NCI-H82 (cell line): ENCODE measurements at places on chromosomes 5 and 9.

- DNase-seq, result no peak
Measured at GRCh38 chr5:72194846-72195245, 87.6 kb downstream of the MAP1B start.

DNA sequence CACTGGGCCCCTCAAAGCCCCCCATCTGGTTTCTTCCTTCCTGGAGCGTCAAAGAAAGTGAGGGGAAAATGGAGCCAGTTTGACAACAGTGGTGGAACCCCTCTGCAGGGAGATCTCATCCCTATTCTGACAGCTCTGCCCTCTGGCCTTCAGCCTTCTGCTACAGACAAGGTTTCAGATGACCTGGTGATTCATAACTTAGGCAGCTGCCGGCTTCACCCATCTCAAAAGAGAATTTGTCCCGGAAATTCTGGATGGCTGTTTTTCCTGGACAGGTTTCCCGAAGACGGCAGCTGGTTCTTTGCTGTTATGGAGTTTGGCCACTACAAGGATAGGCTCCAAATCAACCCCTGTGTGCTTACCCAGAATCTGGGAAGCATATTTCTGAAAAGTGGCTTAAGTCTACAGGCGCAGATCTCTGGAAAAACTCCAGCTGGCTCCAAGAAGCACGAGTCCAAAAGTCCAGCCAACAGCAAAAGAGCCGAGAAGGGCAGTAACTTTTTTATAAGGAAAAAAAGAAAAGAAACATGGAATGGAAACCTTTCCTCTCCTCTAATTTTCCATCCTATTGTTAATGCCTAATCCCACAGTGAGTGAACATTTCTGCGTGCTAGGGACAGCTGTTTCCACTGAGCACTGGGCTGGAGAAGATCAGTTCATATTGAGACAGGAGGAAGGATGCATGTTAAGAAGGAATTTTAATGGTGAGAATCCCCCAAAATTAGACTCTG is 54.5 kb downstream of the ZNF366 start:
- no peak for DNase-seq

- no peak for DNase-seq
Measured at GRCh38 chr9:79912318-79913070, 340.7 kb downstream of the TLE4 start.

DNA sequence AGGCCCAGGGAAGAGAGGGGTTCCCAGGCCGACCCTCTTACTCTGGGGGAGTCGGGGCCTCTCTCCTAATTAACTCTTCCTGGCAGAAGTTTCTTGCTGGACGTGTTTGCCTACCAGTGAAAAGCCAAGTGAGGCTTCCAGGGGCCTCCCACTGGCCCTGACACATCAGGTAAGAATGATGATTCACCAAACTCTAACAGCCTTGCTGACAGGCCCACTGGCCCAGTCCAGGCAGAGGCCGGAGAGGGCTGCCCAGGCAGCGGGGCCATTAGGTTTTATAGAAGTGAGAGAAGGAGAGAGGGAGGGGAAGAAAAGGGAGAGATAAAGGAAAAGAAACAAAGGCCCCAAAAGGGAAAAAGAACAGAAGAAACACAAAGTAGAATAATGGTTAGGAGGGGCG is 50.8 kb upstream of the FOXE1 start:
- no peak for DNase-seq

DNA sequence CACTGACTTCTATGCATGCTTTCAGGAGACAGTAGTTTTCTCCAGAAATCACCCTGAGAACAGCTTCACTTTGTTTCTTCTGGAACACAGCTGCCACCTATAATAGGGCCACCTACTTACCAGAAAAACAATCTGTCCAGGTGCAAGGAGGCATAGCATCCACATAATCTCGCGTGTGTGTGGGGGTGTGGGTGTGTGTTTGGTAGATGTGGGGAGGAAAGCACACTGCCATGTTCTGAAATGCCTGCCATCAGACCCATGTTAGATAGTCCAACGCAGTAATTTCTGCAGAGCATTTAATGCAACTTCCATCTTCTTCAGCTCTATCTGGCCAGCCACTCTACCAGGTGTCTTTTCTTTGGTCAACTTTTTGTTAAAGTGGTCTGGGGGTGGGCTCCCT is 102.9 kb downstream of the ACER2 start:
- DNase-seq, result peak; percentile 17

- no peak for DNase-seq
Measured at GRCh38 chr9:19424176-19424779, 15.5 kb downstream of the ACER2 start.

DNA sequence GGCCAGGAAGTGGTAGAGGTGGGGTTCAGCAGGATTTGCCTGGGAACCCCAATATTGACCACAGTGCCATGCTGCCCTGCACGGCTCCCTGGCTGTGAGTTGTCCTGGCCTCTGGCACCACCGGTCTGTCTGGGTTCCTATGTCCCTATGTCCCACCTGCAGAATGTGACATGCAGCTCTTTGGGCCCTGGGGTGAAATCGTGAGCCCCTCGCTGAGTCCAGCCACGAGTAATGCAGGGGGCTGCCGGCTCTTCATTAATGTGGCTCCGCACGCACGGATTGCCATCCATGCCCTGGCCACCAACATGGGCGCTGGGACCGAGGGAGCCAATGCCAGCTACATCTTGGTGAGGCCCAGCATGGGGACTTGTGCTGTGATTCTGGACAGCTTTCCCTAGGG is 2.0 kb upstream of the CACFD1 start:
- no peak for DNase-seq

DNA sequence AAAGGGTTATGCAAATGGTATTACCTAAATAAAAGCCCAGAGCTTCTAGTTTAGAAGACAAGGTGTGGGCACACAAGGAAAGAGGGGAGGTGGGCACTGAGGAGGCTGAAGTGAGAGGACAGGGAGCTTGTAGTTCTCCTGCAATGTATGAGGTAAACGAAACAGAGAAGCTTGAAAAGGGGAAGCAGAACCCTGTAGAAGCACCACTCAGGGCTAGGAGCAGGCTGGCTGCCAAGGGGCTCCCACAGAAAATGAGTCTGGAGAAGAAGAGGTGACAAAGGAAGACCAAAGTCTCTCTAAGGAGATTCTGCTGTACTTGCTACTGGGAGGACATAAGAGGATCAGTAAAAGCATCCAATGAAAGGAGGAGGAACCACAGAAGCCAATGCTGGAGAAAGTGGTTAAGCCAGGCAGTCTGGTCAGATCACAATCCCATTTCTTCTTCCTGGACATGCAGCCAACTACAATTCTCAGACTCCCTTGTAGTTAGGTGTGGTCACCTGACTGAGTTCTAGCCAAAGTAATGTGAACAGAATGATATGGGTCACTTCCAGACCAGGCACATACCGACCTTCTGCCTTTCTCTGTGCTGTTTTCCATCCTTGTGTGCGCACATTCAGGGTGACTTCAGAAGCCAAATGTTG is 174.5 kb upstream of the MAP3K1 start:
- DNase-seq, result peak; percentile 5

DNA sequence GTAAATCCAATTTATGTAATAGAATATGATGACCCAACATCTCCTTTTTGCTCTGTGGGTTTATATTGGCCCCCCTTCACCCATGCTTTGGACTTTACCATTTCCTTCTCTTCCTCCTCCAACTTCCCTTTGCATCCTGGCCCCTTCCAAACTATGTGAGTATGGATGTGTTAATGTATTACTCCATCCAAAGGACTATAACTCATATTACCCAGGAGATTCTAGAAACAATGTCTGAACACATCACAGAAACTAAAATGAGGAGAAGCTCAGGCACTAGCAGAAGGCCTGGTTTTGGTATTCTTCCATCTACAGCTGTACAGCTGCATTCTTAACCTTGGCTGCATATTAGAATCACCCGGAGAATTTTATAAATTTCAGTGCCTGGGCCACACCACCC is 110.7 kb downstream of the PDE4D start:
- no peak for DNase-seq

GRCh38 chr9:31542384-31543055 is 841.9 kb upstream of the ACO1 start:
- DNase-seq, result peak; percentile 61

DNA sequence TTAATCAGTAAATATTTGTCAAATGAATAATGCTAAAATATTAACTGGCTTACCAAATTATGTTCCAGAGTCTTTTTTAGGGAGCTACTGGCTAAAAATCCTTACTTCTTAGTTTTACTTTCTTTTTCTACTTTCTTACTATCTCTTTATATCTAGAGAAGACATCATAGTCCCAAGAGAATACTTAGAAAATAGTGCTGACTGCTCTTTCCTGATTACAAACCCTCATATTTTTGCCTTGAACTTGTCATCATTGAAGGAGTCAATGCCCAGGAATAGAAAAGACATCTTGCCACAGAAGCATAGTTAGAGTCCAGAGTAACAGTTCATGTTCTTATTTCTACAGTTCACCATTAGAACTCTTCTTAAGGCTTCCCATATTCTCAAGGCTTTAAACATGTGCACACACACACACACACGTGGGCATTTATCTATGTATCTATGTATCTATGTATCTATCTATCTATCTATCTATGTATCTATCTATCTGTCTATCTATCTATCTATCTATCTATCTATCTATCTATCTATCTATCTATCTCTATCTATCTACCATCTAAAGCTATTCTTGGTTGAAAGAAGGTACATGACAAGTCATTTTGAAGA is 654.3 kb downstream of the ANXA1 start:
- no peak for DNase-seq

- no peak for DNase-seq
Measured at GRCh38 chr5:151048526-151048925, 28.1 kb downstream of the GPX3 start.

GRCh38 chr9:10863476-10863875 is 250.7 kb upstream of the PTPRD start:
- no peak for DNase-seq

DNA sequence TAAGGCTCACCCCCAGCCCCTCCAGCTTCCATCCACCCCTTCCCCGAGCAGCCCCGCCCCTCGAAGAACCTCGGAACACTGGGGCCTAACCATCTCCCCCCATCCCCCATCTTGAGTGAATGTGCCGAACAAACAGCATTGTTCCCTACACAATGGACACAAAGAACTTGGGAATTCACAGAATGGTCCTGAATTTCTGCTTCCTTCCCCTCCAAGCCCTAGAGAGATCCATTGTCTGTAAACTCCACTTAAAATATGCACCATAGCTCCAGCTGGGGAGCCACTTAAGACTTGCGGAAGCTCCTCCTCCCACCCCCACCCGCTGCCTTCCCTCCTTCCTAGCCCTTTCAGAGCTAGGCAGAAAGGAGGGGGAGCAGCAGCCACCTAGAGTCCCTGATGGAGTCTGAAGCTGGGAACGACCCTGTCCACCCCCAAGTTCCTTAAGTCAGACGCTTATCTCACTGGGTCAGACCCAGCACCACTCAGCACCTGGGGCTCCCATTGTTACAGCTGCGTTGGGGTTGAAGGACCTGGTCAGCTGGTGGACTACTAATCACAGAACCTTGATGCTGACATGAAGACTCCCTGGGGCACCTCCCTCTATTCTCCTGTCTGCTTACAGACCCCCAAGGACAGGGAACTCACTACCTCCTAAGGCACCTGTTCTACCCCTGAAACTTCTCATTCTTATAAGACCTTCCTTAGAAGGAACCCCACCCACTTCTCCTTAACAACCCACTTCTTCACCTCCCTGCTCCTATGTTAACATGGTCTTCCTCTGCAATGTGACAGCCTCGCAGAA is 61.4 kb downstream of the PCDH1 start:
- DNase-seq, result no peak

DNA sequence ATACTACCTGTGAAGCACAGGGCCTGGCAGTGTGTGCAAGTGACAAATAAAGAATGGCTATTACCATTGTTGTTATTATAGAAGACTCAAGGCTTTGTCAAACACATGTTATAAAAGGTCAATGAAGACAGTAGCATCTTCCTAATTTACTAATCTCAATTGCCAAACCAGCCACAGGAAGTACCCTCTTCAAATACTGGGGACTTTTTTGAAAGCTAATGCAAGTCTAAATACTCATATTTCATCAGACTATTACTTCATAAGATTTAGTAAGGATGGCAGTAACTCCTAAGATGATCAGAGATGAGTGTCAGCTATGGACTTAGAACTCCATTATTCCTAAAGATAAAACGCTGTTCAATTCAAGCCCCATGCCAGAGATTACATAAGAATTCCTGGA is 43.0 kb downstream of the GNAQ start:
- DNase-seq, result no peak

DNA sequence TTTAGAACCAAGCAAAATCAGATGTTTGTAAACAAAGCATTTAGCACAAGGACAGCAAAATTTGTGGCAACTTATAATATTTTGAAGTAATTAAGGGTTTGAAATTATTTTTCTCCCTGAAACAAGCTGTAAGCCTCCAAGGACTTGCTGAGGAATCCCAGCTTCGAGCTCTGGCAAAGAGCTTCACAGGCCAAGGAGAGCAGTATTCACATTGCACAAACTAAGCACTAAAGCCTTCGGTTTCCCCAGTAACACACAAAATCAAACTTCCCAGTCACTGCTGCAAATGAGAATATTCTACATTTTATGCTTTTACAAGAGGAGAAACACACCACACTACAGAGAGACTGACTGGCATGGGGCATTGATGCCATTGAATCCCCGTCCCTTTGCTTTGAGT is 101.9 kb downstream of the WDR41 start:
- DNase-seq, result no peak

- peak; percentile 1 for DNase-seq
Measured at GRCh38 chr5:152593388-152593787, 188.3 kb upstream of the NMUR2 start.

DNA sequence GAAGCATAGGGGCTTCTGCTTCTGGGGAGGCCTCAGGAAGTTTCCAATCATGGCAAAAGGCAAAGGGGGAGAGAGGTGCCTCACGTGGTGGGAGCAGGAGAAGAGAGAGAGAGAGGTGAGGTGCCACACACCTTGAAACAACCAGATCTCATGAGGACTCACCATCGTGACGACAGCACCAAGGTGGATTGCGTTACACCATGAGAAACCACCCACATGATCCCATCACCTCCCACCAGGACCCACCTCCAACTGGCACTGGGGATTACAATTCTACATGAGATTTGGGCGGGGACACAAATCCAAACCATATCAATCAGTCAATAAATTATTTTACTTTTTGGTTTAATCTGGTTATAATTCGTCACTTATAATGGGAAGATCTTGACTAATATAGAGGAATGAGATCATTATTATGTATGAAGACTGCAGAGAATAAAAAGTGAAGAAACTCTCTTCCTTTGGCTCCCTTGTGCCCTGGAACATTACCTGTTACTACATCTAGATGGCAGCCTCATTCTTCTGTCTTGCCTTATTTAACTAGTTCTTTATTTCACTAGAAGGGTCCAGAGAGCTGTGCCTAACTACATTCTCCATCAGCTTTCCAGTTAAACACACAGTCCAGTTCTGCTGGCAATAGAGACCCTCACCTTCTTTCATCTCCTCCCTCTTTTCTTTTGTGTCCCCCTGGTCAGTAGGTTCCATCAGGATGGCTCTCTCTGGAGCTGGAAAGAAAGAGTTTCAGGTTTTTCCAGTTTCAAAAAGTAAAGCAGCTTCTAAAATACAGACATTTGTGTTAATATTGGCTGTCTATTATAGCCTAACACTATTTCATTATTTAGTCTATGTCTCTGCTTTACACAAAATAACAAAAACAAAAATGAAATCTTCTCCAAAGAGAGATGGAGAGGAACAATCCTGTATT is 21.7 kb upstream of the SPINK7 start:
- peak; percentile 44 for DNase-seq

GRCh38 chr5:36491856-36492255 is 114.5 kb upstream of the SLC1A3 start:
- peak; percentile 53 for DNase-seq
